ENCODE measurements at places on chromosomes 5 and 9. TPM values are rescaled to one million over a fixed set of nuclear protein-coding genes. Genes with fewer than 3 reads are reported as not detected.

GRCh38 chr5:103119070-103119764, 721 bp downstream of the GIN1 start:
- no peak for DNase-seq

- no peak for DNase-seq
Measured at GRCh38 chr5:58458743-58459145, 1.1 kb downstream of the PLK2 start.

DNA sequence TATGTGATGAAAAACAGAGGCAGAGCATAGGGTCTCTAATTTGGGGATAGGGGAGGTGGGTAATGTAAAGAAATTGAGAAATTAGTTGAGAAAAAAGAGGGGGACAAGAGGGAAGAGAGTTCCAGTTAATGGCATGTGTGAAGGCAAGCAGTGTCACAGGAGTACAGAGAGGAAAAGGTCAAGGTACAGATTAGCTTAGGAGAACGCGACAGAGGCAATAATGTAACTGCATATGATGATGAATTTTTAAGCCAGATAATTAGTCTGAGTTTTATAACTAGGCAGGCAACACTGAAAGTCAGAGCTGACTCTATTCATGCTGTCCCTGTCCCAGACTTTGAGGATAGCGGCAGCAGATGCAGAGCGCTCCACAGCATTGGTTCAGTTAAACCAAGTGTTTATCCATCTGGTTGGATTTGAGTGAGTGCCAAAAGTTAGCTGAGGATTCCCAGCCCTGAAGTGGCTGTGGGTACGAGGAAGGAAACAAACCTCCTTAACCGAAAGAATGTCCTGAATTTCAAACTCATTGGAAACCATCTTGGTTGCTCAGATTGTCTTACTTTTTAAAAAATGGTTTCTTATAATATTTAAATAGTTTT, 315.2 kb downstream of the ARHGAP26 start:
- no peak for DNase-seq

- DNase-seq: no peak
Measured at GRCh38 chr5:169571355-169571754, 12.2 kb upstream of the SPDL1 start.

GRCh38 chr9:129731477-129732085, 21.3 kb downstream of the PTGES start:
- no peak for DNase-seq

DNA sequence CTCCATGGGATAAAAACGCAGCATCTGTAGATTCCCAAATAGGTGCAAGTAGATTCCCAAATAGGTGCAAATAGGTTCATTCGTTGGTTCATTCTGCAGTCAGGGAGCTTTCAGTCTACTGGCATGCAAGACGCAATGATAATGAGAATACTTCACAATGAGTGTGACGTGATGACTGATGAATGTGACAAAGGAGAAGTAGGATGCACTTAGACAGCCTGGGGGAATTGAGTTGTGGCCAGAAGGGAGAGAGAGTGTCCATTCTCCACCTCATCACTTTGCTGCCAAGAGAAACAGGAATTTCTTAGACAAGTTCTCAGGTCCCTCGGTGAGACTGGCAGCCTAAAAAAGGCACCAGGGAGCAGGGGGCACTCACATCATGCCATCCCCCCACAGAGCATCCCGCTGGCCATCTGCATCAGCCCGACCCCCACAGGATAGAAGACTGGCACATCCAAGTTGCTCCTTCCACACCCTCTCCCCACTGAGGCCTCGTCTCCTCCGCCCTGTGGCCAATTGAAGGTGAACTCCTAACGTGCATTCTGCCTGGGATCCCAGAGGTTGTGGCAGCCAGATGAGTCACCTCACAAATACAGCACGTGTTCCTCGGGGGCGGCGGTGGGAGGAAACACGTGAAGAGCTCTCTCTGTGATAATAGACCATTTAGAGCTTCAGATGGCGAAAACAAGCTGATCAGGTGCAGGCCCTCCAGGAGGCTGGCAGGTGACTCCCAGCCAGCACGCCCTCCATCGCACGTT, 19.9 kb upstream of the KCNIP1 start:
- DNase-seq: no peak

DNA sequence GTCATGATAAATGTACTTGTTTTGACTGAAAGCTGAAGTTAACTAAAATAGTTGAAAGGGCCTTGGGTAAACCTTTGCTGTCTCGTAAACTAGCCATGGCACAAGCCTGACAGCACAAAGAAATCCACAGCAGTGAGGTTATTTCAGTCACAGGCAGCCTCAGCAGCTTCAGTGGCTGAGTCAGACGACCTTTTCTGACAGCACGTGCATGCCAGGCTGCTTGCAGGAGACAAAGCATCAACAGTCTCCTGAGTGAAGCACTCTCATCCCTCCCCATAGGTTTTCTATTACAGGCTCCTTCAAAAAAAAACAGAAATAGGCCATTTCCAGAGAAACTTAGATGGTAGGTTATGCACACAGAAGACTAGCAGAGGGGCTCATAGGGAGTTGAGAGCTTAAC, 34.6 kb downstream of the OXCT1 start:
- no peak for DNase-seq

DNA sequence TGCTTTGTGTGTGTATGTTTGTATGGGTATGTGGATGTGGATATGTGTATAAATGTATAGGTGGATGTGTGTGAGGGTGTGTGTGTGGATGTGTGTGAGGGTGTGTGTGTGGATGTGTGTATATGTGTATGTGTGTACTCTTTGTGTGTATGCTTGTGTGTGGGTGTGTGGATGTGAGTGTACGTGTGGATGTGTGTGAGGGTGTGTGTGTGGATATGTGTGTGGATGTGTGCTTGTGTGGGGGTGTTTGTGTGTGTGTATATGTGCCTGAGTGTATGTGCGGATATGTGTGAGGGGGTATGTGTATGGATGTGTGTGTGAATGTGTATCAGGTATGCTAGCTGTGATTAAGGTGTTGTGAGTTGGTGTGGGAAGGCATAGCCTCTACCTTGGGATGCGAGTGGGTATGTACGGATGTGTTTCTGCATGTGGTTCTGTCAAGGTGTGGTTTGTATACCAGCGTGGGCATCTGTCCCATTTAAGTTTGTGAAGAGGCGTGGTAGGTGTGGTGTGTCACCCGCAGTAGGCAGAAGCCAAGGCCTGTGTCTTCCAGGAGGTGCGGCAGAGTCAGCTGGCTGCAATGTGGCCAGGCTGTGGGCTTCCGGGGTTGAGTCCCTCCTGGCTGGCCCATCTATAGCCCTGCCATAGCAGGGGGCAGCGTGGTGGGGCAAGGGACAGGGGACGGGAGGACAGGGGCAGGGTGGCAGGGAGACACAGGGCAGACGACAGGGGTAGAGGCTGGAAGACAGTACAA, 155.8 kb downstream of the DAB2IP start:
- DNase-seq: no peak

- no peak for DNase-seq
Measured at GRCh38 chr9:120919843-120920805, 6.5 kb downstream of the TRAF1 start.

DNA sequence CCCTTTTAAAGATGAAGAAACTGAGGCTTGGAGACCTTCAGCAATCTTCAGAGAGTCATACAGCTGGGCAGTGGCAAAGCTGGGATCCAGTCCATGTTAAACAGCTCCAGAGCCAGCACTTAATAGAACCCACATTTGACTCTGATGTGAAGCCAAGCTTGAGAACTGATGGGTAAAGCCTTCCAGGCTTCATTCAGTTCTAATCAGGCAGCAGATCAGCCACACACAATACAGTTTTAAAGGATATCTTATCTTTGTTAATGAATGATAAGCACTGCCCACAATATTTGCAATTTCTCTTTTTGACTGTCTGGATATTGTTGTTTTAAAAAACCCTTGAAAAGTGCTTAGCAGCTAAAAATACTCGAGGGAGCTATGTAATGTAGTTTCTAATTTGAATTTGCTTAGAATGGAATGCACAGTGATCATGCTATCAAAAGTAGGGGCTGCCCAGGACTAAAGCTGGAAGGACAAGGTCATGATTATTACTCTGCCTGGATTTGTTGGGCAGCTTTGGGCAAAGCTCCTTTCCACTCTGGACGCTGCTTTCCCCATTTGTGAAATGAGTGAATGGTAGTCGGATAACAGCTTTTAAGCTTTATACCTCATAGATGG, 31.3 kb upstream of the HTR4 start:
- no peak for DNase-seq

- no peak for DNase-seq
Measured at GRCh38 chr5:138677782-138678181, 75.4 kb upstream of the CTNNA1 start.

DNA sequence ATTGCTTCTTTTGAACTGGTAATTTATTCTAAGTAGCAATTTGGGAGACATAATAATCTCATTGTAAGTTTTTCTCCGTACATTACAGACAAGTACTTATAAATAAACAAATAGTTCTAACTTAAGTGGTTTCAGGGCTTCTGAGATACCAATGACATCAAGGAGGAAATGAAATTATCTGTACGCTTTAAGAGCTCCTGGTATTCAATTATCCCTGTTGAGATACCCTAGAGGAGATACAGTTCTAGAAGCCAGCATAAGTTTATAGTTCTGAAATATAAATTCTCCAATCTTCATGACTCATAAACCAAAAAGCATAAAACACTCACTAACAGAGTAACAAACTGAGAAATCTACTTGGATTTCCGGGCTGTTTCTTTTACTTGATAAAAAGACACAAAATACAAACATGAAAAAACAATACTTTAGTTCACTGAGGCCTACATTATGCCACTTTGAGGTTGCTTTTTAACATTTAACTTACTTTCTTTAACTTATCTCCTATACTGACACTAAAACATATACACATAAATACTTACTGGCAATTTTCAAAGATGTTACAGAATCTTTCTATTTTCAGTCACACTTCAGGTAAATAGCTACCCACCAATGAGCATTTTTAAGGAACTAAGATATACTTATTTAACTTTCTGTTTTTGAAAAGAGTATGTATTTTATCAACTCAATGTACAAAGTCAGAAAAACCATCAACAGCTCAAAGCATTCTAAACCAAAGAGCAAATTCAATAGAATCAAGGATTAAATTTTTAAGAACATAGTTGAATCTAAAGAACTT, 7.5 kb downstream of the DCTN4 start:
- DNase-seq: no peak

GRCh38 chr5:50873595-50874277, 207.3 kb downstream of the PARP8 start:
- no peak for DNase-seq

Gene SHC3
- total RNA-seq: not detected

Gene KIAA1958
- 10.7 TPM for total RNA-seq

Measured in activated T-helper 2 cell treated with anti-CD3 and anti-CD28 coated beads, Interferon-gamma antibody, Interleukin-2, Interleukin-4, amounts not matched to agents 10 μg/mL and 5 μg/mL and 100 μg/mL, durations not matched to agents 14 hours and 24 hours and 36 hours (primary cell).